Left renal pelvis (tissue), 4 donors: ENCODE measurements at places on chromosomes 16 and 17.

DNA sequence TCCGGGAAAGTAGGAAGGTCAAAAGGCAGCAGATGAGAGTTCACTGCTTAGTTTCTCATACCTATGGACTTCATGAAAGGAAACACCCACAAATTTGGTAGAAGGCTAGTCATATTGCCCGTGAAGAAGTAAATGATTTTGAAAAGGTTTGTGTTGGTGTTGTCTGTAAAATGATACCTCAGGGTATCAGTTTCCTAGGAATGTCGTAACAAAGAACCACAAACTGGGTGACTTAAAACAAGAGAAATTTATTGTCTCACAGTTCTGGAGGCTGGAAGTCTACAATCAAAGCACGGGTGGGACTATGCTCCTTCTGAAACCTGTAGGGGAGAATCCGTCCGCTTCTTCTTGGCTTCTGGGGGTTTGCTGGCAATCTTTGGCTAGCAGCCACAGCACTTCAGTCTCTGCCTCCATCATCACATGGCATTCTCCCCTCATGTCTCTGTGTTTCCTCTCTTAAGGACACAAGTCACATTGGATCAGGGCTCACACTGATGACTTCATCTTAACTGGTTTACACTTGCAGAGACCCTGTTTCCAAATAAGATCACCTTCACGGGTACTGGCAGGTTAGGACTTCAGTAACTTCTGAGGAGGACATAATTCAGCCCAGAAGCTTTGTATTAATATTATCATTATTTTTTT is 2.0 kb upstream of the NAE1 start:
- no peak for DNase-seq

DNA sequence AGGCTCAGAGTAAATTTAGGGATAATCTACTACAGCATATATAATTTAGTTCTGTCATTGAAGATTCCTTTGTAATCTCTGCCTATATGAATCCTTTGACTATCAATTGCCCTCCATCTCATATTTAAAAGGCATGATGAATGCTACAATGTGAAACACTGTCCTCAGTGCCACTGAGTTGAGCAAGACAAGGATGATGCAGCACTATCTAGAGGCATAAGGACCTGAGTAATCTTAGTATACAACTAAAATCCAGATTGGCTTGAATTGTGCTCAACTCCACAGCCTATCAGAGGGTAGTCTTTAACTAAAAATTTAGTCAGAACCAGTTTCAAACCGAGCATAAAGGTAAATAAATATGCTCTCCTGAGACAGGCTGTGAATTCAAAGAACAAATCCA is 11.6 kb upstream of the STRADA start:
- no peak for DNase-seq

- no peak for DNase-seq
These were observed 127.6 kb downstream of the CHD9NB start for GRCh38 chr16:52925143-52925542.

DNA sequence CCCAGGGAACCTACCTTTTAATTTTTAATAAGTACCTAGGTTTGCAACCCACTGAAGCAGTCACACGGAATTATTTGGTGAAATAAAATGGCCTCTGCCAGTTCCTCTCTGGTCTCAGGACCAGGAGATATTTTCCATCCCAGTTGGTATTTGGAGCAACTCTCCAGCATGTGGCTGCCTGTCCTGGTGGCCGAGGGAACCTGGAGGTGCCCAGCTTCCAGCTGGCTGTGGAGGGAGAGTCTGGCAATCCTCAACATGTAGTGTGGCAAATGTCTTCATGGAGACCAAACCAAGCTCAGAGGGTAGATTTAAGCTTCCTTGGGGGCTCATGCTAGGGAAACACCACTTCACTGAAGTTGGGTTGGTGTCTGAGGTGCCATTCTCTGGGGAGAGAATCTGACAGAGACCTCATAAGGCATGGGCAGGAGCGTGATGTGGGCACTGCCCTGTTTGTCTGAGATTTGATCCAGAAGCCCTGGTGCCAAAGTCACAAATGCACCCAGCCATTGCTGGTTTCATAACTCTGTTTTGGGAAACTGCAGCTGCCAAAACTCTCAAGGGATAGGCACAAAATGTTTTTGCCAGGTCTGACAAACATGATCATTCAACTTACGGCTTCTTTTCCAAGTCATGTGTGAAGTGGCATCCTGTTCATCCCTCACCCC is 2.8 kb downstream of the MT1X start:
- DNase-seq: no peak

- no peak for DNase-seq
These were observed 5.9 kb downstream of the DPEP2 start for GRCh38 chr16:67993207-67994039.

- DNase-seq: no peak
These were observed 329.7 kb downstream of the ABCC12 start for GRCh38 chr16:47826070-47826469.

- DNase-seq: no peak
These were observed 8.6 kb downstream of the MAPT start for GRCh38 chr17:45902892-45903346.

GRCh38 chr16:85395913-85396878 is 216.9 kb upstream of the GSE1 start:
- no peak for DNase-seq

- DNase-seq: no peak
These were observed 47.5 kb upstream of the RRN3 start for GRCh38 chr16:15141586-15141985.

- DNase-seq: no peak
These were observed 399.2 kb downstream of the CNTNAP4 start for GRCh38 chr16:76676356-76676755.

DNA sequence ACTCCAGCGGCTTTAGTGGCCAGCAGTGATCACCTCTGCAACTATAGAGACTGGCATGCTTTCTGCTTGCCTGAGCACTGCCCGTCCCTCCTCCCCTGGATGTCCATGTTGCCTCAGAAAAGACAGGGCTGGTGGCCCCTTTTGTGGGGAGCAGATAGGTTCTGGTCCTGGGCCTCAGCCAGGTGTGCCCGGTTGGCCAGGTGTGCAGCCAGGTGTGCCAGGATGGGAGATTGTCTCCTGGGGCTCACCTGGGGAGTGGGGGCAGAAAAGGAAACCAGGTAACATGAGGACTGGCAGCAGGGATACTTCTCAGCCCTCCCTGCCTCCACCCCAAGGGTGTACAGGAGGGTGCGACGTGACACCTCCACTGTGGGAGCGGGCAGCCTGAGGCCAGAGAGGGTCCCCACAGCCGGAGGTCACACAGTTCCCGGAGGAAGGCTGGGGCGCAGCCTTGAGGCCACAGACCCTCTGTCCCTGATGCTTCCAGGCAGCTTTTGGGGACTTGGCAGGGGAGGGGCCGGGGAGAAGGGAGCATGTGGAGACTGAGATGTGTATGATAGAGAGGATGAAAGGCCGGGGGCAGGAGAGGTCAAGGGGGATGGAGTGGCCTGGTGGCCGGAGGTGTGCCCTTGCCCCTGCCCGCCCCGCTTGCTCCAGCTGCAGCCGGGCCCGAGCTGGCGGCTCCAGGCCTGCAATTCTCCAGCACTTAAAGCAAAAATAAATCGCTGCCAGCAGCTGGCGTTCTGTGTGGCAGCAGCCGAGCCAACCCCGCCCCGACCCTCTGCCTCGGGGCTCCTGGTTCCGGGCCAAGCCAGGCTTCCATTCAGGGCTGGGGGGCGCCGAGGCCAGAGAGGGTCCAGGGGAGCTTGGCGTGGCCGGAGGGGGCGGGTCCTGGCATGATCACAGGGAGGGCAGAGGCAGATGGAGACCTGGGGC is 6.7 kb downstream of the KCNJ12 start:
- DNase-seq: no peak

DNA sequence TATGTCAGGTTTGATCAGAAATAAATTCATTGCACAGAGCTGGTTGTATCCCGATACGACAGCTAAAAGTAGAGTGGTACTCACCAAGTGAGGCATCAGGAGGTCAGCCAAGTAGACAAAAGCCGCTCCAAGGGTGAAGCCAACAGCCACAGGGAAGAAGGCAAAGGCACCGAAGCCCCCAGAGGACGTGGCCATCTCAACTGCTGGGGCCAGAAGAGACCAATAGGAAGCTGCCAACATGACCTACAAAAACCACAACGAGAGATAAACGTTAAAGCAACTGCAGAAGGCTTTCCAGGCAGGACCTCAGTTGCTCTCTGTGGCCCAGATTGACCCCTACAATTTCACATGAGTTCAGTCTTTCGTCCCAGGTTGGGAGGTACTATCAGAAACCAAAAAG is 61.0 kb downstream of the SLC39A11 start:
- no peak for DNase-seq

DNA sequence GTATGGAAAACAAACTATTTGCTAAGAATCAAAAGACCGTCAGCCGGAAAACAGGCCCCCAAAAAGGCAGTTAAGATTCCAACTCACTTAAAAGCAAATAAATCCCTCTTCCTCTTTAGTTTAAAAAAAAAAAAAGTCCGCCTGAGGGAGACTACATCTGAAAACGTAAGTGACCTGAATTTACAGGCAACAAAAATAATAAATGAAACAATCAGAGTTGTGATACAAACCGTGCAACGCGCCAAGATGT is 1.1 kb downstream of the KANSL1 start:
- DNase-seq: no peak

GRCh38 chr16:58507963-58508670 is 7.2 kb upstream of the SETD6 start:
- no peak for DNase-seq

DNA sequence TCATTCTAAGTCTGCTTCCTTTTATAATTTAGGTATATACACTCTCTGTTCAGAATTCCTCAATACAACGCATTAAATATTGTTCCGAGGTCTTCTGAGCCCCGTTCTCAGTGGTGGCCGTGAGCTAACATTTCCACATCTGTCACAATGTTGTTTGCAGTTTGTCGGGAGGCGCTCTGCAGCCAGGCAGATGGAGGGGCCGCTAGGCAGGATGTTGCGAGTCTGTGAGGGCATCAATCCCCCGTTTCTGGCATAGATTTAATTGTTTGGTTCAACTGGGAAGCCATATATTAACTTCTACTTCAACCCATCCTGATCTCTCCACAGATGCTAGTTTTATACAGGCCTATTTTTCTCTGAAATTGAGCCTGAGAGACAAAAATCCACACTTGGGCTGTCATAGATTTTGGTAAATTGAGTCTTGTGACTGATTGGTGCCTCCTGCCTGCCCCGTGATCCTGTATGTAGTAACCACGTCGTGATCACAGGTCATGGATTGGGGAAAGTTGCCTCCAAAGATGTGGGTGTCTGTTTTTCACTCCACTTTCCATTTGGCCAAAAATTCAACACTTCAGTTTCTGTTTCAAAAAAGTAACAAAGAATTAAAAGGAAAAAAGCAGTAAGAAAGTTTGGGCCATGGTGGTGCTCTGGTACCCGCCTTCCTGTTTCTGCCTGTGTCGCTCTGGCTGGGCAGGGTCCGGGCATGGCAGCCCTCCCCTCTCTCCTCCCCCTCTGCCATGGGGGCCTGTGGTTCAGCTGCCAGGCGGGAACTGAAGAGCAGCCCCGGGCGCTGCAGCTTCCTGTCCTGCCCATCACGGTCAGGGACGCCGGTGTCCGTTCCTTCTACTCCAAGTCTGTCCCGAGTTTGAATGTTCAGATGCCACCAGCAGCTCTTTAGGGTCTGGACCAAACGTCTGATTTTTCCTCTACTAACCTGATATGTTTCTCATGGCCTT is 41.5 kb downstream of the RPTOR start:
- no peak for DNase-seq

DNA sequence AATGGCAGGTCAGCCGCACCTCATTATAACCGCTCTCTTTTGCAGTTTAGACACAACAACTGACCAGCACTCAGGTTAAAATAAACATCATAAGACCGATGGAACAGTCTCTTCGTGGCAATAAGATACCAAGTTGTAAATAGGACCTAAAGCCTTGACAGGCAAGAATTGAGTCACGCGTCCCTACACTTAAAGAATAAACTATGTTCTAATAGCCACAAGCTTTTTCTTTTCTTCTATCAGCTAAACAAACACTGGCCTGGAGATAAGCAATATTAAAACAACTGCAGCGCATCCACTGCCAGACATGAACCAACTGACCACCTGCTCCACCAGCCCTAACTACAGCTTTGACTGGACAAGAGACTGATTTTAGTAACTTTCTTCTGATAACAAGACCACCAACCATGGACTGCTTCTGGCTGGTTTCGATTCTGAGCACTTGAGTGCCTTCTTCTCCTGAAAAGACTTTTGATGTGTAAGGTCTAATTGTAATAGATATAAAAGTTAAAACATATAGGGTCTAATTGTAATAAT is 17.5 kb downstream of the SLFN12L start:
- DNase-seq: no peak

GRCh38 chr16:28826141-28826540 is 3.3 kb downstream of the ATXN2L start:
- DNase-seq: no peak

DNA sequence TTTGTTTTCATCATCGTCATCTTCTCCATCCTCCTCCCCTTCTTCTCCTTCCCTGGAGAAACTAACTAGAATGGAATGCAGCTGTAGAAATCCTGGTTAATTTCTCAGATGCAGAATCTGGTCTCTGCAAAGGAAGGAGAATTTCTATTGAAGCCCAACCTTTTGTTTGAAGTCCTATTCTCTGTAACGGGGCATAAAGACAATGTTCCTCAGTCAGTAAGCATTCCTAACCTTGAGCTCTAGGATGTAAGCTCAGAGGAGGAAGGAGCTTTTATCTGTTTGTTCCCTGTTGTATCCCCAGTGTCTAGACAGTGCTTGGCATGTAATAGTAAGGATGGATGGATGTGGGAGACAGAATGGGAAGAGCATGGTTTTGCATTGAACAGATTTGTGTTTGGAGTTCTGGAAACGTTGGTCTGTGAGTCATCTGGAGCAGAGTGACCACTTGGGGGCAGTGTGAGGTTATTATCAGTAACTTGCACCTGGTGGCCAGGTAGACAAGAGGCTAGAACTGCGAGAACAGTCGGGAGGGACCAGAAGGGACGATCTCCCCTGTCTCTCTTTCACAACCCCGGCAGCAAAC is 363.7 kb downstream of the SNX29 start:
- DNase-seq: no peak

- DNase-seq: no peak
These were observed 43.5 kb downstream of the MRPS23 start for GRCh38 chr17:57806167-57806830.

- no peak for DNase-seq
These were observed 80.8 kb upstream of the HSBP1 start for GRCh38 chr16:83727018-83727417.

GRCh38 chr16:11064202-11064540 is 119.8 kb downstream of the CLEC16A start:
- DNase-seq: no peak

DNA sequence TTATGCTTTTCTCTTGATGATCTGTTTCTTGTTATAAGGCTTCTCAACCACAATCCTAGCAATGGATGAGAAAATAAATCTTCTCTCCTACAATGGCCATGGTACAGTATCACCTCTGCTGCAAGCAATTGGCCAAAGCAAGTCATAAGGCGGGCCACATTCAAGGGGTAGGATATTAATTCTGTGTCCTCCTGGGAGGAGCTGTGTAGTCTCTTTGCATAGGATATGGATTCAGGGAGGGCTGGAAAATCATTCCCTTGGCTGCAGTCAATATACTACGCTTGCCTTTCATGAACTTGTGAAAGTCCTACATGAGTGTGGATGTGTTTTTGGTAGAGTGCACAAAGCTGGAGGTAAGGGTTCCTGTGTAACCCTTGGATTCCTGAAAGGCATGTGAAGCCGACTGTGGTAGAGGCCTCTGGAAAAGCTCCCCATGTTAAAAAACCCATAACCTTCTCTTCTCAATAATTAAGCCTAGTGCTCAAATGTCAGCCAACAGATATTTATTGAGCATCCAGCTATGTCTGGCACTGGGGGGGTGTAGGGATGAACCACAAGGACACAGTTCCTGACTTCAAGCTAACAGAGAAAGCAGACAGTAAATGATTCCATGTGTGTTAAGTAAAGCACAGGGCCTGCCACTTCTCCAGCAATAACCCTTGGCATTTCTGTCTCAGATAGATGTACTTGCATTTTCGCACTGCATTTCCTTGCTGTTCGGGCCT is 147.6 kb upstream of the HS3ST3A1 start:
- no peak for DNase-seq
